Neural progenitor cell (in vitro differentiated cells): ENCODE measurements at places on chromosomes 5 and 9.

- no peak overlapping the region for H3K4me3 ChIP-seq
- no peaks in the 10 kb centered on the region for H3K27me3 ChIP-seq
- no peaks in the 10 kb centered on the region for H3K4me1 ChIP-seq
- H3K27ac ChIP-seq: no peak overlapping the region
- no peaks in the 10 kb centered on the region for H3K36me3 ChIP-seq
Observed at GRCh38 chr9:112072721-112073638, 102.1 kb downstream of the SUSD1 start.

DNA sequence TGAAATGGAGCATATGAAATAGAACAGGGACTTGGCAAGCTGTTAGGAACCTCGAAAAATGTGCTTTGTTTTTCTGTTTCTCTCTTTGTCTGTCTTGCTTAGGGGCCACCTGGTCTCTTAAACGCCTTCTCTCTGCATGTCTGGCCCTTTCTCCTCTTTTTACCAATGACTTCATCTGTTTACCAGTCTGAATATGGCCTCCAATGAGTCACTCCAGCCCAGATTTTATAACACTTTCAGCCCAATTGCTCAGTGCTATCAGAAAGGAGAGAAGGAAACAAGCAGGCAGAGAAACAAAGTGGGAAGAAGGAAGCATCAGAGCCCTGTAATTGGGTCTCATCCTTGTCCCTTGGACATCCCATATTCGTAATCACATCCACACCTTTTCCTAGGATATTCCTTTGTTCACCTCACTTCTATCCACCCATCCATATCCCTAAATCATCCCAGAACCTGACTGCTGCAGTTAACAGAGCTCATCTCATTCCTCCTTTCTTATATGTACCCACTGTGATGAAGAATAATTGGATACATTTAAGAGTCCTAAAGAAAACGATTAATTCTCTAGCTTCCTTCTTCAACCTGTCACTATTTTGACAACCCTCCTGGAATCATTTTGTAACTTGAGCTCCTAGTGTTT is 151.8 kb upstream of the GPR151 start:
- no peaks in the 10 kb centered on the region for H3K27me3 ChIP-seq
- H3K27ac ChIP-seq: no peak overlapping the region
- H3K36me3 ChIP-seq: no peaks in the 10 kb centered on the region
- no peak for DNase-seq

GRCh38 chr5:124661317-124662141 is 84.9 kb downstream of the ZNF608 start:
- H3K4me3 ChIP-seq: peak overlapping the region; percentile 41
- peak; percentile 88 for DNase-seq
- H3K27me3 ChIP-seq: no peaks in the 10 kb centered on the region
- H3K36me3 ChIP-seq: no peaks in the 10 kb centered on the region

DNA sequence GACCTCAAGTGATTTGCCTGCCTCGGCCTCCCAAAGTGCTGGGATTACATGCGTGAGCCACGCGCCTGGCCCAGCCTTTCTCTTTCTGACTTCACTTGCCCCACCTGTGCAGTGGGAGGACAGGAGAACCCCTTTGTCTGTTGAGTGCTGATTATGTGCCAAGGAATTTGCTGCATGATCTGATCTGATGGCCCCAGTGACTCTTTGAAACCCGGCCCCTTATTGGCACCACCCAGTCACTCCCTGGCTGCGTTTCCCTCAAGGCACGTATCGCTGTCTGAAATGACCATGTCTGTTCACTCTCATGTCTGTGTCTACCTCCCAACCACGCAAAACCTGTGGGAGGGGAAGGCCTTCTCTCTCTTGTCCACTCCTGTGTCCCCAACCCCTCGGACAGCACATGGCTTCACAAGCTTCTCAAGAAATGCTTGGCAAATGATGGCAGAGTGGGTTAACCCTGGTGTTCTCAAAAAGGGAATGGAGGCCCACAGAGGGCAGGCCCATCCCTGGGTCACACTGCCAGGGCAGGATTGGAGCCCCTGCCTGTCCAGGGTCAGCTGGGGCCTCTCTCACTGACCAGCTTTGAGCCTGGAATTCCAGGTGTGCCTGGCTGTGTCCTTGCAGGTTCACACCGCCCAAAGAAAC is 21.9 kb downstream of the NEK6 start:
- DNase-seq: no peak
- H3K4me1 ChIP-seq: peaks cover 11% of the 10 kb centered on the region
- H3K27me3 ChIP-seq: no peaks in the 10 kb centered on the region
- no peak overlapping the region for H3K4me3 ChIP-seq
- no peaks in the 10 kb centered on the region for H3K36me3 ChIP-seq

DNA sequence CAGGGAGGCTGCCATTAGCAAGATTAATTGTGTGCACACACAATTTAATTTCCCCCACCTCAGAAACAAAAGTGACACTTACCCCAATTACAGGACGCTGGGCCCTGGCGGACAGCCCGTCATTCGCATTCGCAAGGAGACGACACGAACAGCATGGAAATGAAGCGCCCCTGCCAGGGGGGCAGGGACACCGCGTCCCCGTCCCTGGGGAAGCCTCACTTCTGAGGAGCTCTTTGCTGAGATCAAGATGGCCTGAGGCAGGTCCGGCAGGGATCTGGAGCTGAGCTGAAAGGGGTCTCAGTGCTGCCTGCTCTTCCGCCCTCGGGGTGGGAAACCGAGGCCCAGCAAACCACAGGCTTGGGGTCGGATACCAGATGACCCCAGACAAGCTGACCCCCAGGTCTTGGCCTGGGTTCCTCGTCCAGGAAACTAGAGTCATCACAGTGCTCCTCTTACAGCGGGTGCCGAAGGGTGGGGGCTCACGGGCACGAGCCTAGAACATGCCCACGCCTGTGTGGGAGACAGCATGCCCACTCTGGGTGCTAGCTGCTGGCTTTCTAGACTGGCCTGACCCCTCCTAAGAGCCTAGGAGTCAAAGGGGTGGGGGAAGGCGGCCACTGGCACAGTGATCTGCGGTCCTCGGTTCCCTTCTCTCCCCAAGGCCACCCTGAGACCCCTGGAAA is 103.2 kb downstream of the VAV2 start:
- DNase-seq: no peak
- H3K36me3 ChIP-seq: no peaks in the 10 kb centered on the region
- H3K27me3 ChIP-seq: no peaks in the 10 kb centered on the region
- H3K4me3 ChIP-seq: no peak overlapping the region
- peaks cover 52% of the 10 kb centered on the region for H3K4me1 ChIP-seq

GRCh38 chr5:33816791-33817190 is 75.0 kb downstream of the ADAMTS12 start:
- no peak overlapping the region for H3K4me3 ChIP-seq
- DNase-seq: no peak
- H3K36me3 ChIP-seq: no peaks in the 10 kb centered on the region
- H3K27ac ChIP-seq: no peak overlapping the region
- no peaks in the 10 kb centered on the region for H3K4me1 ChIP-seq
- H3K27me3 ChIP-seq: no peaks in the 10 kb centered on the region

- no peaks in the 10 kb centered on the region for H3K27me3 ChIP-seq
- no peaks in the 10 kb centered on the region for H3K36me3 ChIP-seq
- DNase-seq: no peak
- peaks cover 9% of the 10 kb centered on the region for H3K4me1 ChIP-seq
- H3K27ac ChIP-seq: no peak overlapping the region
Observed at GRCh38 chr9:121242959-121243346, 25.0 kb upstream of the GSN start.

GRCh38 chr5:173638126-173639040 is 21.9 kb upstream of the BOD1 start:
- DNase-seq: no peak
- peaks cover 4% of the 10 kb centered on the region for H3K4me1 ChIP-seq
- H3K27me3 ChIP-seq: no peaks in the 10 kb centered on the region
- H3K27ac ChIP-seq: no peak overlapping the region

DNA sequence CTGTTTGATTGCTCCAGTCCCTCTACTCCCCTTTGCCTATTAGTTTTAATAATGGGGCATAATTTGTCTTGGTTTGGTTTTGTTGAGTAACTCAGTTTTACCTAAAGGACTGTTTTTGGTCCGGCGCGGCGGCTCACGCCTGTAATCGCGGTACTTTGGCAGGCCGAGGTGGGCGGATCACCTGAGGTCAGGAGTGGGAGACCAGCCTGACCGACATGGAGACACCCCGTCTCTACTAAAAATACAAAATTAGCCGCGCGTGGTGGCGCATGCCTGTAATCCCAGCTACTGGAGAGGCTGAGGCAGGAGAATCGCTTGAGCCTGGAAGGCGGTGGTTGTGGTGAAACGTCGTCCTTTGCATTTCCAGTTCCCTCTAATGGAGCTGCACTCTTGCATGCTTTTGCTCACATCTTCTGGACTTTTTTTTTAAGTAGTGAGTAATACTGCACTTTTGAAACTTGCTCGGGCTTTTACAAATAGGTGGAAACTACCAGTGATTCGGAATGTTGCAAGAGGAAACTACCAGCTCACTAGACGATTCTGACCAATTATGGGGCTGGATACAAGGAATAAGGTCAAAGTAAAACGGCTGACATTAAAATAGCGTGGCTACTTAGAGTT is 721 bp upstream of the MAML1 start:
- no peak for DNase-seq
- no peaks in the 10 kb centered on the region for H3K27me3 ChIP-seq
- peaks cover 7% of the 10 kb centered on the region for H3K4me1 ChIP-seq
- peak overlapping the region; percentile 22 for H3K27ac ChIP-seq

- no peak overlapping the region for H3K4me3 ChIP-seq
- H3K27me3 ChIP-seq: no peaks in the 10 kb centered on the region
- no peaks in the 10 kb centered on the region for H3K36me3 ChIP-seq
Observed at GRCh38 chr5:56025151-56025885, 30.6 kb upstream of the IL6ST start.

DNA sequence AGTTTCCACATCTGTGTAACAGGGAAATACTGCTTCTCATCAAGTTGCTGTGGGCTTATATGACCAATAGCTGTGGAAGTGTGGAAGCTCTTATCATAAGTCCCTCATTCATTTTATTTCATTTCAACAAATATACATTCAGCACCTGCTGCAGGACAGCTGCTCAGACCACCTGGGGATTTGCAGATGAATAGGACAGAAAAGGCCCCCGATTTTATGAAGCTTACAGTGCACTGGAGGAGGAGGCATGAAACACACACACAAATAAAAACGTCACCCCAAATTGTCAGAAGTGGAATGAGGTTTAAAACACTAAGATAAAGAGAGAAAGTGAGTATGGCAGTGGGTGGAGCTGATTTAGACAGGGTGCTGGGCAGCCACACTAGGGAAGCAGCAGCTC is 107.2 kb downstream of the DRD1 start:
- no peak overlapping the region for H3K4me3 ChIP-seq
- H3K36me3 ChIP-seq: no peaks in the 10 kb centered on the region
- H3K27me3 ChIP-seq: no peaks in the 10 kb centered on the region
- H3K27ac ChIP-seq: no peak overlapping the region
- no peaks in the 10 kb centered on the region for H3K4me1 ChIP-seq
- no peak for DNase-seq
